ENCODE measurements at places on chromosomes 6 and 20.

- no peak for DNase-seq
Observed at GRCh38 chr20:45038745-45039474, 62.0 kb downstream of the KCNS1 start.

GRCh38 chr6:111688331-111688730, 82.7 kb upstream of the TRAF3IP2 start:
- no peak for DNase-seq

DNA sequence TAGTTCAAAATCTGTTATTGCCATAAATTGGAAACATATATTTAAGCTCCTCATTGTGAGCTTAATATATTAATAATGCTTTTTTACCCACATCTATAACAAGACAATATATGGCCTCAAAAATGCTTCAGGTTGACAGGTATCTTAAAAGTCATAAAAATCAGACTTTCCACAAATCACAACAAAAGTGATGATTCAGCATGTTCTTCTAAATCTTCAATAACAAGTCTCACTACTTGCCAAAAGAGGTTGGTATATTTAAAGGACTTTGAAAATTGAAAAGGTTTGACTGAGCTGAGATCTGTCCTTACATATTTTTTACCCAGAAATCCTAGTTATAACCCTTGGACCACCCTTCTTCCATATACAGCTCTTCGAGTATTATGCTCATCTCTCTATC, 41.7 kb downstream of the ASCC3 start:
- no peak for DNase-seq

DNA sequence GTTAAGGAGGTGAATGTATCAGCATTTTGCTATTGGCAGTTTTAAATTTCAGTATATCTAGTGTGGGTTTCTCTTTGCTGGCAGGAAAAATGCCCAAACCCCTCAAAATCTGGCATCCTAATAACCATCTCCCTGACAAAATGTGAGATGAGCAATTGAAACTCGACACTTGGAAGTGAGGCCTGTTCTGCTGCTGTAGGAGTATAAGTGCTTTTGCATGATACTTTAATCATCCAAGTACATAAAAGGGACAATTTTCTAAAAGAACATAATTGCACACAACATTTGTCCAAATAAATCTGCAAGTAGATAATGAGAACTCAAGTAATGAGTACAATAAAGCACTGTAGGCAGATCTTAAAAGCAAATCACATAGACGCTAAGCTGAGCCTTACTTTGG, 36.5 kb downstream of the LAMP5 start:
- DNase-seq, result no peak

- no peak for DNase-seq
Observed at GRCh38 chr6:144768551-144769075, 483.5 kb downstream of the UTRN start.

DNA sequence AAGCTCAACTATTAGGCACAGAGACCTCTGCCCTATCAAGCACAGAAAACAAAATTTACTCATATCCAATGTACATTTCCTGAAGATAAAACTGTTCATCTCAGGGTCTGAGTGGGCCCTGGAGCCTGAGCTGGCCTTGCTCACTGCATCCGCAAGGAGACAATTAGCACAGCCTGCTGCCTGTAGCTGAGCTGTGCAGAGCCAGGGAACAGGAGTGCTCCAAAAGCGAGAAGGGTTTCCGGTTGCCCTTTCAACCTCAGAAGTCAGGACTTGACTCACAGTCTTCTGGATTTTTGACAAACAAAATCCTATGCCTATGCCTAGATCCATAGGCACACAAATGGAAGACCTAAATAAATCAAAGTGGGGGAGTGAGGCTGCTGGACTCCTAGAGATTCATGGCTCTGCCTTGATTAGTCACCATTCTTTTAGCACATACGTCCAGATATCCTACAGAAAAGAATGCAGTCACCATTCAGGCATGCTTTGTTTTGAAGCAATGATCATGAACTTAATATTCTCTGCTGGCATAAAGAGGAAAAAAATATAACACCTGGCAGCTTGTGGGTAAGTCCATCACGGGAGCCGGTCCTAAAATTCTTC, 73.5 kb downstream of the BFSP1 start:
- no peak for DNase-seq
